Small intestine (tissue), 16 donors: ENCODE measurements at places on chromosomes 3 and 15. TPM values are rescaled to one million over a fixed set of nuclear protein-coding genes. Genes with fewer than 3 reads are reported as not detected.

The MME gene
- polyA plus RNA-seq: 122 TPM

The CFAP100 gene
- not detected for polyA plus RNA-seq

- no peak for DNase-seq
These were observed 976 bp upstream of the ABTB1 start for GRCh38 chr3:127671523-127672428.

- no peak for DNase-seq
These were observed 50.4 kb downstream of the DNAH1 start for GRCh38 chr3:52366527-52366926.
